ENCODE measurements at places on chromosomes 6 and 20.

DNA sequence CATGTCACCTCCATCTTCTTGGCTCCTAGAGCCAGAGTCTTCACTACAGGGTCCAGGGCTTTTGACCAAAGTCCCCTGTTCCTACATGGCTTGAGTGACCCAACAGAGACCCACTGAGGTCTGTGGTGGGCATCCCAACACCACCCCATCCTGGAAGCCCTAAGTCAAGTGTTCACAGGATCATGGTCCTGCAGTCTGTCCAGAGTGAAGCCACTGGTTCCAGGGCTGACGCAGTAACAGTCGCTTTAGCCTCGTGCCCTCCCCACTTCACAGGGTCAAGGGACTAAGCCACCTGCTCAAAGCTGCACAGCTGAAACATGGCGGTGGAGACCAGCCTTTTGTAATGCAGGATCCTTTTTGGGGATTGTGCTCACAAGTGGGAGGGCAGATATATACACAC lies 133.9 kb downstream of the JPH2 start:
- no peak for DNase-seq

- DNase-seq = no peak
Measured at GRCh38 chr6:2986722-2987221, 12.9 kb upstream of the NQO2 start.

GRCh38 chr6:4935486-4935885 lies 68.4 kb downstream of the RPP40 start:
- DNase-seq = no peak

GRCh38 chr6:44234101-44235025 lies 11.0 kb downstream of the SLC29A1 start:
- no peak for DNase-seq

- no peak for DNase-seq
Measured at GRCh38 chr6:54289426-54289825, 18.8 kb upstream of the TINAG start.

- no peak for DNase-seq
Measured at GRCh38 chr20:53833333-53834061, 236.9 kb downstream of the BCAS1 start.

- DNase-seq = no peak
Measured at GRCh38 chr6:161557333-161558107, 283.7 kb upstream of the AGPAT4 start.

- no peak for DNase-seq
Measured at GRCh38 chr20:3239867-3240775, 1.1 kb upstream of the SLC4A11 start.

GRCh38 chr6:88422831-88423230 lies 256.7 kb upstream of the CNR1 start:
- DNase-seq = no peak

GRCh38 chr6:39341937-39342336 lies 19.4 kb upstream of the KCNK16 start:
- DNase-seq = no peak

GRCh38 chr20:10369723-10370090 lies 64.3 kb downstream of the MKKS start:
- no peak for DNase-seq

- DNase-seq = no peak
Measured at GRCh38 chr20:3209946-3210317, 634 bp downstream of the ITPA start.

GRCh38 chr20:57716901-57717300 lies 7.1 kb upstream of the PMEPA1 start:
- DNase-seq = no peak

- DNase-seq = no peak
Measured at GRCh38 chr20:32294071-32294470, 16.6 kb downstream of the KIF3B start.

GRCh38 chr20:61810066-61810737 lies 255.5 kb downstream of the TAF4 start:
- no peak for DNase-seq

DNA sequence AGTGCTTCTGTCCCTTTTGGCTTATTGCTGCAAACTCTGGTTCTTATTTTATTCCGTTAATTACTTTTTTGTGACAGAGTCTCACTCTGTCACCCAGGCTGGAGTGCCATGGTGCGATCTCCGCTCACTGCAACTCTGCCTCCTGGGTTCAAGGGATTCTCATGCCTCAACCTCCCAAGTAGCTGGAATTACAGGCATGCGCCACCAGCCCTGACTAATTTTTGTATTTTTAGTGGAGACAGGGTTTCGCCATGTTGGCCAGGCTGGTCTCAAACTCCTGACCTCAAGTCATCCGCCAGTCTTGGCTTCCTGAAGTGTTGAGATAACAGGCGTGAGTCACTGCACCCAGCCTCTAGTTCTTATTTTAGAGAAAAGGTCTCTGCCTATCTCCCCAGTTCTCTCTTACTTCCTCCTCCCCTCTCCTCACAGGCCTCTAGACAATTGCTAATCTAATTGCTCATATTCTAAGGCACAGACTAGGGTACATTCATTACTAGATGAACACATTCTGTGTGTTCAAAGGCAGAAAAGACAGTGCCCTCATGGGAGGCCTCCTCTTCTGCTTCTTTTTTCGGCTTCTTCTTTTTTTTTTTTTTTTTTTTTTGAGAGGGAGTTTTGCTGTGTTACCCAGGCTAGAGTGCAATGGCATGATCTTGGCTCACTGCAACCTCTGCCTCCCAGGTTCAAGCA lies 27.0 kb downstream of the EDEM2 start:
- no peak for DNase-seq

GRCh38 chr6:155676346-155676745 lies 220.7 kb upstream of the NOX3 start:
- no peak for DNase-seq

DNA sequence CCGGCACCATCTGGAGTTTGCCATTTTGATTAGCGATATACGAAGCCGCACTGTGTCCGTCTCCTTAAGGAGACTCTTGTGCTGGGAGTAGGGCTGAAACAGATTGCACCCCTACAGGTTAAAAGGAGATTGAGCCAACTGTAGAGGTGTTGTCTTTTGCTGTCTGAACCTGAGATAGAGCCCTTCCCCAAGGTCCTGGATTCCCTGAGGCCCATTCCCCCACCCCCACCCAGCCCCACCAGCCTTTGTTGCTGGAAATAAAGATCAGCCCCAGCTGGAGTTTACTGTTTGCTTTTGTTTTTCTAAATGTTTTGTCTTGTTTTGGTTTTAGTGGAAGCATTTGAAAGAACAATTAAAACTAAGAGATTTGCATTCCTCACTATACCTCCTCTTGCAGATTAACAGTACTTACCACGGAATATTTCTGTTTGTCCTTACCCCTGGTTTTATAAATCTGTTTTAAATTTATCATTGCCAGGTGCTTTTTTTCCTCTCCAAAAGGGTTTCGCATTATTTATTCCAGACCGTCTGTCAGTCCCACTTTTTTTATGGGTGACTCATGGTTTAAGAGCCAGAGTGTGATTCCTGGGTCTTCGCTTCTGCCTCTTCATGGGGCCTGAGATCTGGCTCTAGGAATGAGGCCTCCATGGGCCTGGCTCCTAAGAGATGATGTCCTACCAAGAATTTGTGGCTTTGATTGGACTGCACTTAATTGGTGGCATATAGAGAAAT lies 169.2 kb downstream of the DTNBP1 start:
- no peak for DNase-seq

- DNase-seq = no peak
Measured at GRCh38 chr6:63478734-63479133, 93.5 kb upstream of the LOC128125822 start.

DNA sequence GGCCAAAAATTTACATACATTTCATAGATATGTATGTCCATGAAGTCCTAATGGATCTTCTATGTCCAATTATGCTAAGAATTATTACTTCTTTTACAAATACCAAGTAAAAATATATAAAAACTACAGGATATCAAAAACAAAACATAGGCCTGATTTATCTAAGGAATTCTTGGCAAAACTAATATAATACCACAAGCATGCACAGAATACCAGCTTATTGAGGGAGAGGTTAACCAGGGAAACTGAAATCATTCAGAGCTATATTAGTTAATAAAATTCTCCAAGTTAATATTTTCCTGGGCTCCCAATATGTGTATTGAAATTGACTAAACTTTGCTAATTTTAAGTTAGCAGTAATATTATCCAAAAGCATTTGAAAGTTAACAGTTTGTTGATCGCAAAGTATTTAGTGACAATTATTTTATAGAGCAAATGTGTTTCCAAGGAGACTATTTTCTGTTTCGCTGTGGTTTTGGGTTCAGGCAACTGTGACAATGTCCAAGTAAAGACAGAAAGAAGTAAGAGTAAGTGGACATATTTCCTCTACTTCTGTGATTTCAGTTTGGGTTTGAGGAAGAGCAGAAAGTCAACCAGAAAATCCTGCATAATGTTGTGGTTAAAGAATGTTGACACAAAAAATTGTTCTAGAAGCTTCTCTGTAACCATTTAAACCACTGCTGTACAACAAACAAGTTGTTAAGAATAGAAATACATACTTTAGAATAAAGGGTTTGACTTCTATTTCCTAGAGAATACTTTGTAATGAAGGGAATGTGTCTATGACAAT lies 167.4 kb downstream of the COL21A1 start:
- DNase-seq = no peak

GRCh38 chr20:39019805-39020325 lies 57.7 kb downstream of the DHX35 start:
- no peak for DNase-seq

GRCh38 chr6:20447157-20447556 lies 45.5 kb downstream of the E2F3 start:
- DNase-seq = no peak

Data from T-helper 2 cell (primary cell).